Stimulated activated CD8-positive, alpha-beta memory T cell treated with anti-CD3 and anti-CD28 coated beads, Interleukin-15, amount 100 ng/mL, for 48 hours (primary cell): ENCODE measurements at places on chromosomes 5 and 9.
A peak's percentile ranks its signal among the peaks of the same experiment; 100 is the strongest.

DNA sequence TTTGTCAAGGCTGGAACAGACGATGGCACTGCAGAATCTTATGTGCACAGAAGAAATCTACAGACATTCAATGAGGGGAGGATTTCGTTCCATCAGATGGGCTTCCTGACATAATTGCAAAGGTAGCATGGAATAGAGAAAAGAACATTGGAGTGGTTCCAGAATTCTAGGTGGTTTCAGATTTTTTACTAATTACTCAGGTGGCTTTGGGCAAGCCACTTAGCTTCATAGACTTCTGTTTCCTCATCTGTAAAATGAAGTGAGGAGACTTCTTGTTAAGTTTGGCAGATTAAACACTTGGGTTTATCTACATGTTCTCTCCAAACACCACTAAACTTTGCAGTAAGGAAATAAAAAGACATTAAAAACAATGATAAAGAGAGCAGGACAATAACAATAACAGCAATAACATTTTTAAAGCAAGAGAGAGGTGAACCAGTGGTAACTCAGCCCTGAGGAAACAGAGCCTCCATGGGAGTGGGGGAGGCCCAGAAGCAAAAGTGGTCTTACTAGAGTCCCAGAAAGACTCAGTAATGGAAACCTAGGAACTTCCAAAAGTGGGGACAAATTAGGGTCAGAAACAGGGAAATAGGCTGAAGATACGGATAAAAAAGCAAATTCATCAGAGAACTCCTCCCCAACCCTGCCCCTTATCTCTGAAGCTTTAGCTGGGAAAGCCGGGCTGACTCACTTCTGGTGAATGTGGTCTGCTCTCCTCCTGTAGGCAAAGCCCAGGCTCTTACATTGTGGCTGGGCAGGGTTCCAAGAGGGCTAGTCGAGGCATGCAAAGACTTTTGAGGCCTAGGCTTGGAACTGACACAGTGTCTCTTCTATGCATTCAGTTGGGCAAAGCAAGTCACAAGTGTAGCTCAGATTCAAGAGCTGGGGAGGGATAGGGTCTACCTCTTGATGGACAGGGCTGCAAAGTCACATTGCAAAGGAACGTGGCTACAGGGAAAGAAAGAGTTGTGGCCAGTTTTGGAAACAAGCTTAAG, 11.8 kb upstream of the ACTBL2 start:
- peak; percentile 22 for DNase-seq

- no peak for DNase-seq
These were observed 21.5 kb upstream of the JADE2 start for GRCh38 chr5:134503937-134504437.

GRCh38 chr5:171871711-171872110, 86.1 kb downstream of the SMIM23 start:
- no peak for DNase-seq

DNA sequence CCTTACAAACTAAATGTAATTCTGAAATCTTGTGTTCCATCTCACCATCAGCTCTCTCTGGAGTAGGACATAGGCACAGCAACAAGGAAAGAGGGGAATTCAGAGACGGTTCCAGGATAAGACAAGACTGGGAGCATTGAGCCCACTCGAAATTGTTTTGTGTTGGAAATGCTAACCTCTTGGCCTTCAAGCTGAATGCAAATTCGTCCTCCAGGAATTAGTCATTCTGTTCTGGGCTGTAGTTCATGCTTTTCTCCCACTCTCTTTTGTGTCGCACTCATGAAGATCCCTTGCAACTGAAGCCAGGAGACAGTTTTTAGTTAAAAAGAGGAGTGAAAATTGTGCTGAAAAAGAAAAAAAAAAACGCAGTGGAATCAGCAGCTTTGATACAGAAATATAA, 121.7 kb upstream of the SEMA6A start:
- no peak for DNase-seq

- no peak for DNase-seq
These were observed 14.7 kb downstream of the RAD1 start for GRCh38 chr5:34900652-34901051.

- no peak for DNase-seq
These were observed 68.2 kb upstream of the SMC2 start for GRCh38 chr9:104025945-104026344.

DNA sequence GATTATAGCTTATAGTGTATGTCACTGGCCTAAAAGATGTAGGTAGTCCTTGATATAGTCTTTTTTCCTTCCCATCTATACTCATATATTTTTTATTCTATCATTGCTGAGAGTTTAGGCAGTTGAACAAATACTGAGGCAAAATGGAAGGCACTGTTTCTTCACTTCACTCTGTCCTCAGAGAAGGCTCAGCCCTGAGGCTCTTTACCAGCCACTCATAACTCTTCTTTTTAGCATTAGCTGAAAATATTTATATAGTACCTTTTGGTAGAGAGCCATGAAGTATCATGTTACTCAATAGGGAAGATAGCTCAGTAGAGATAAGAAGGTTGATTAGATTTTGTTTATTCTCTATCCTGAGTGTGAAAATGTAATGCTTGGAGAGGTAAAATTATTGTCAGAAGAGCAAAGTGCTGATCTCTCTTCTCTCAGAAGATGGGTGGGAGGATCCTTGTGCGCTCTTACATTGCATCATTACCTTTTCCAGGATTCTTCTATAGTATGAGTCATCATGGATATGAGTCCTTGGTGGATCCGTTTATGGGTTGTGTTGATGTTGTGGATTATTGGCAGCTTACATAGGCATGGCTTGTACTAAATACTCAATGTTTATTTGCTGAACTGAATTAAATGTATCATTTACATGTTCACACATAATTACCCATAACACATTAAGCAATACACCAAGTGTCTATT, 88.1 kb downstream of the ANXA1 start:
- no peak for DNase-seq

DNA sequence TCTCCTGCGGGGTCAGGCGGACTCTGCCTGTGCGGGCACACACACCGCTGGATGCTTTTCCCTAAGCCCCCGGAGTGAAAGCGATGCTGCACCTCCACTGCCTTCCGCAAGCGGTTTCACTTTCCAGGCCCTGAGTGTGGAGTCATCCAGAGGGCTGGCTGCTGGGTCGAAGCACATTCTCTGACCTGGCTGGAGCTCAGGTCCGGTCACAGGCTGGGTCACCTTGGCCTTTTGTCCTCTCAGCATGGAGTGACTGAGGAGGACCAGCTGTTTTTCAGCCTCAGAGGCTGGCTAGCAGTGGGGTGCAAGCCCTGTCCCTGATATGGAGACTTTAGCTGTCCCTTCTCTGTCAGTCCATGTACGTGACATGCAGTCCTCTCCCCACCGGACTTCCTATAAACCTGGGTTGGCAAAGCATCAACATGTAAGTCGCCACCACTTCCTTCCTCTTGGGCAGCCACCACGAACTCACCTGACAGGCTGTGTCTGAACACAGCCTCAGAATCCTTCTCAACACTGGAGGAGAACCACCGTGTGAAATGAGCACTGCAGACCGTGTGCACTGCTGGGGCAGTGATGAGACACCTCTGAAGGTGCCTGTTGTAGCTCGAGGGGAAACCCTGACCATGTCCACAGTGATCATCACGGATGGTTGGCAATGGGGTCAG, 51.3 kb downstream of the GADD45G start:
- no peak for DNase-seq

GRCh38 chr9:113998525-113999255, 79.4 kb downstream of the AMBP start:
- no peak for DNase-seq

- DNase-seq, result no peak
These were observed 14.3 kb downstream of the KDM3B start for GRCh38 chr5:138366632-138367382.

DNA sequence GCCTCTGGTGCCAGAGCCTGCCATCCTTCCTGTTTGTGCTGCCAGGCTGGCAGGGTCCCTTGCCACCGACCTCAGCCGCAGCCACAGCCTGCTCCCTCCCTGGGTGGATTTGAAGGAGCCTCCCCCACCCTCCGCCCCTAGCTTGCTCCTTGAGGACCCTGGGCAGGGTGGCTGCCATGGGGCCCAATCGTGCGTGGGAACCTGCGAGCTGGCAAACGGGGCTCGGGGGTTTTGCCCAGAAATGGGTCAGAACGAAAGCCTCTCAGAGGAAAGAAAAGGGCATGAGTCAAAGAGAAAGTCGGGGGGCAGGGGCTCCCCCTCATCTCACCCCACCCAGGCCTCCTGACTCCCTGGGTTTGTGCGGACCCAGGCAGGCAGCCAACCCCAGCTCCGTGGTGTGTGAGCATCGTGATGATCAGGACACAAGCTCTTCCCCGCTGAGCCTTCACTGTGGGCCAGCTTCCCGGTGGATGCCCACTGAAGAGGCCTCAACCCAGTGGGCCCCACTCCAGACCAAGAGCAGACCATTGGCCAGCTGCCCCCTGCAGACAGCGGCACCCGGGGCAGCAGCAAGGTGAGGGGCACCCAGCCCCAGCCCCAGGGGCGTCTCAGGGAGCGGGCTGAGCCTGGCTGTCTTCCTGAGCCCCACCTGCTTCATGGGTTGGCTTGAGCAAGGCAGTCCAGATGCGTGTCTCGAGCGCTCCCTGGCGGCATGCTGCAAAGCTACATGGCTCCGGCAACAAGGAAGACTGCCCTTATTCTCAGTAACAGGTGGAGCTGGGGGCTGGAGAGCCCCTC, 3.0 kb upstream of the FUT7 start:
- peak; percentile 74 for DNase-seq

- no peak for DNase-seq
These were observed 232.9 kb upstream of the MVB12B start for GRCh38 chr9:126093771-126094170.

GRCh38 chr5:79464695-79465332, 49.1 kb downstream of the HOMER1 start:
- DNase-seq, result no peak

GRCh38 chr5:179278119-179278518, 67.1 kb downstream of the ADAMTS2 start:
- DNase-seq, result no peak

- DNase-seq, result no peak
These were observed 111.3 kb downstream of the DAPK1 start for GRCh38 chr9:87609002-87609401.

DNA sequence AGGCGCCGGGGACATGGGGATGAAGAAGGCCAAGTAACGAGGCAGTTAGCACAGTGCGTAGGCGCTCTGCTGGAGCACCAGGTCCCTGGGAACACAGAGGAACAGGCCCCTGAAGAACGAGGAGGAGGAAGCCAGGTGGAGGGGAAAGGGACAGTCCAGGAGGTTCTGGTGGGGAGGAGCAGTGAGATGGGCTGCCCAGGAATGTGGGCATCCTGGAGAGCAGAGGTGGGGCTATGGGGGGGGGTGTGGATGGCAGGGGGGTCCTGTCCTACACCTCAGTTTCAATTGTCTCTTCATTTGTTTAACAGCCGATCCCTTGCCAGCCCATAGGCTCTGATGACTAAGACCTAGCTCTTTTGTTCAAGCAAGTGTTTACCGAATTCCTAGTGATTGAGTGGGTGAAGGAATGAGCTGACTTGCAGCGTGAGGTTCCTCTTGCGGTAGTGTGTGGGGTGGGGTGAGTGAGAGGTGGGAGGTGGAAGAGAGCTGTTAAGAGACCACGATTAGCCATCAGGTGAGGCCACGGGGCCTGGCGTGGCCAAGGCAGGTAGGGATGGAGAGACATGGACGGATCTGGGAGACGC, 8.4 kb upstream of the PHYHD1 start:
- no peak for DNase-seq

DNA sequence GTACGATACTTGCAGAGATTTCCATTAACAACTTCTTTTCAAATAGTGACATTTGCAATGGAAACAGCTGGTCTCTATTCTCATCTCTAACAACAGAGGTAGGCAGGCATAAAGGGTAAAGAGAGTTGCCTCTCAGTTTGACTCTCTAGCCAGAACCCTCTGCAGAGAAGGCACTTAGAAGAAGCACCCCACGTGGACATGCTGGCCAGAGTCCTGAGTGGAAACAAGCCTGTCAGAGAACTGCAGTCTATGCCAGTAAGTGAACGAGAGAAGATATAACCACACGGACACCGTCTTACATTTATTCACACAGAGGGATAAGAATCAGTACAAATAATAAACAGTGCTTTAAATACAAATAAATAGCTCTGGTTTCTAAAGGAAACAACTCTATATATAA, 11.0 kb upstream of the LHX6 start:
- DNase-seq, result no peak

DNA sequence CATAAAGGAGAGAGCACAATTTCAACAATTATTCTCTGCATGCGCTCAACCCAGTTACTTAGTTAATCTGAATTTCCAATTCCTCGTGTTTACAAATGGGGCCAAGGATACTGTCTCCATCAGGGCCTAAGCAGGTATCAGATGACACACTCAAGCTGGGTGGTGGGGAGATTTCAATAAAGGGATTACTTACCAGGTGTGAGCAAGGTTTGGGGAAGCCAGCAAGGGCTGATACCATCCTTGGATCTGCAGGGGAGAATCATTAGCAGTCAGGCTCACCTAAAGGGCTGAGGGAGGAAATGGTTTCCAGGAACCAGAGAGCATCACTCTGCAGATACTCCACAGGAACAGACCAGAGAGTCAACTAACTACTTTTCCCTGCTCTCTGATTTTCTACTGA, 487.1 kb downstream of the NTRK2 start:
- DNase-seq, result no peak

- no peak for DNase-seq
These were observed 111.7 kb downstream of the TLR4 start for GRCh38 chr9:117815948-117816347.

DNA sequence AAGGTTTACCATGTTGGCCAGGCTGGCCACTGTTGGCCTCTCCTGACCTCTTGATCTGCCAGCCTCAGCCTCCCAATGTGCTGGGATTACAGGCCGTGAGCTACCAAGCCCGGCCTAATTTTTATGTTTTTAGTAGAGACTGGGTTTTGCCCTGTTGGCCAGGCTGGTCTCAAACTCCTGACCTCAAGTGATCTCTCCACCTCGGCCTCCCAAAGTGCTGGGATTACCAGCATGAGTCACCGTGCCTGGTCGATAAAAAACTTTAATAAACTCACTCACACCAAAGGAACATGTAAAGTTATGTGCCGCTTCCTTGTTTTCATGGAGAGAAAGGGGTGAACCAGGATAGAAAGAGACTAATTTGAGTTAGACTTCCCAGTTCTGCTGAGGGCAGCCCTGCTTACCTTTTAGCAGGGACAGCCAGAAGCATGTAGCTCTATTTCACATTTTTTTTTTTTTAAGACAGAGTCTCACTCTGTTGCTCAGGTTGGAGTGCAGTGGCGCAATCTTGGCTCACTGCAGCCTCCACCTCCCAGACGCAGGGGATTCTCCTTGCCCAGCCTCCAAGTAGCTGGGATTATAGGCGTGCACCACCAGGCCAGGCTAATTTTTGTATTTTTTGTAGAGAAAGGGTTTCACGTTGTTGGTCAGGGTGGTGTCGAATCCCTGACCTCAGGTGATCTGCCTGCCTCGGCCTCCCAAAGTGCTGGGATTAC, 11.4 kb upstream of the HAUS6 start:
- no peak for DNase-seq

- DNase-seq, result no peak
These were observed 9.8 kb downstream of the PPP1R26 start for GRCh38 chr9:135489188-135489906.

DNA sequence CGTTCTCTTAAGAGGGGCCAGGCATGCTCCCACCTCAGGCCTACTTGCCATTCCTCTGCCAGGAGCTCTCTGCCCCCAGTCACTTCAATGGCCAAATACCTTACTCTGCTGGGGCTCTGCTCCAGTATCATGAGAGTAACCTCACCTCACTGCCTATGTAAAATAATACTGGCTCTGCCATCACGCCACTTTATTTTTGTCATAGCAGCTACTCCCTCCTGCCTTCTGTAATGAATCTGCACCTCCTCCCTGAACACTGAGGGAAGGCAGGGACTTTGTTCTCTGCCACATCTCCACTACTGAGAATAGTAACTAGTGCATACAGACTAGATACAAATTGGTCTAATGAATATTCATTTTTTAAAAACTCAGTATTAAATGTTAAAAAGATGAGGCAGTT, 33.8 kb downstream of the MACROH2A1 start:
- no peak for DNase-seq
